ENCODE measurements at places on chromosomes 7 and 10.

DNA sequence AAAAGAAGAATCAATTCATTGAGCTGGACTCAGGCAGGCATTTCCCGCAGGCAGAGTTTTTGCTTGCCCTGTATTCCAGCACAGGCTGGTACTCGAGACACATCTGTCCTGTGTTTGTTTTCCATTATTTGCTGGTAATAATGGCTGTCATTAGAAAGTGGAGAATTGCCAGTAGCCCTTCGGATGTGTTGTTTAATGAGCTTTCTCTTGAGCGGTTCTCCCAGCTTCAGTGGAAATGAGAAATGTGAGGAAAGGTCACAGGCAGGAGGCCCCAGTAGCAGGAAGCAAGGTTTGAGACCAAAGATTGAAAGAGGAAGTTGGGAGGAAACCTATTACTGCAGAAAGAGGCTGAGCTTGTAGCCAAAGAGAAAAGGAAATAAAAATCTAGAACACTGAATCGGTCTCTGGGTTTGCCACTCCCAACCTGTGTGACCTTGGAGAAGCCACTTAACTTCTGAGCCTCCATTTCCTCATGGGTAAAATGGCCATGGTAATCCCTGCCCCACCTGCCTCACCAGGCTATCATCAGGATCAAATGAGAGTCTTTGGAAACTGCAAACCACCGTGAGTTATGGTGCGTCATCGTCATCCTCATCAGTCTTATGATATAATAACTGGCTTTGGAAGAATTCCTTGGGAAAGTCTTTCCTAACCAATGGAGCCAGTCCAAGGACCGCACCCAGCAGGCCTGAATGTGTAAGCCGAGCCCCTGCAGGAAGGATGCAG lies 67.7 kb downstream of the TACR2 start:
- DNase-seq, result no peak

GRCh38 chr10:117502421-117503243 lies 39.9 kb upstream of the EMX2 start:
- no peak for DNase-seq

DNA sequence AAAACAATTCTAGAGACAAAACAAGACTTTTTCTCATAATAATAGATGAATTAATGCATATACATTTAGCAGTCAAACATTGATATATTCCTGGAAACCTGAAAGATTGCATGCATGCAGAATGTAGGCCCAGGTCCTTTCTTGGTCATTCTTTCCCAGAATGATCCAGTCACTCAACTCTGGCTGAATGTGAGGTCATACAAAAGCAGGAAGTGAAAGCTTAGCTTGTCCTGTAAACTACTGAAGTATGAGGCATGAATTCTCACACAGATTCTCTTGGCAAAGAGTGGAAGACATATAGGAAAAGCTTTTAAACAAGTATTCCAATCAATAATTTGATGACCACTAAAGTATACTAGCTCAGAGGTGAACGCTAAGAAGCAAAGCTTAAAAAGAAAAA lies 253.9 kb downstream of the PPP1R3A start:
- DNase-seq, result no peak

DNA sequence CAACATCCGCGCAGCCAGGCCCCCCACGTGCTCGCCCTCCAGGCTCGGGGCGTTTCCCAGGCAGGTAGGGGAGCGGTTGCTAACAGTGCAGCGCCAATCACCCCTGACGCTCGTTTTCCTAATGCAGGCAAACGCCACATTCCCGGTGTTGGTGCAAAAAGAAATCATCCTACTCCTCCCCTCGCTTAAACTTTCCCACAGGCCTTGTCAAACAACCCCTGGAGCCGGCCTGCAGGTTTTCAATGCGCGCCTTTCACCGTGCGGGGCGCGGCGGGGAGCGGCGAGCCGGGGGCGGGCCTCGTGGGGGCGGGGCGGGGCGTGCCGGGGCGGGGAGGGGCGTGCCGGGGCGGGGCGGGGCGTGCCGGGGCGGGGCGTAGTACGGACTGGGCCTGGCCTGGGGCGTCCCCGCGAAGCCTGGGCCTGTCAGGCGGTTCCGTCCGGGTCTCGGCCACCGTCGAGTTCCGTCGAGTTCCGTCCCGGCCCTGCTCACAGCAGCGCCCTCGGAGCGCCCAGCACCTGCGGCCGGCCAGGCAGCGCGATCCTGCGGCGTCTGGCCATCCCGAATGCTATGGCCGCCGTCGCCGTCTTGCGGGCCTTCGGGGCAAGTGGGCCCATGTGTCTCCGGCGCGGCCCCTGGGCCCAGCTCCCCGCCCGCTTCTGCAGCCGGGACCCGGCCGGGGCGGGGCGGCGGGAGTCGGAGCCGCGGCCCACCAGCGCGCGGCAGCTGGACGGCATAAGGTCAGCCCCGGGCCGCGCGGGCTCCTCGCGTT lies at the start of gene ECHDC3:
TSS of gene ECHDC3 (plus strand) at position 374 of the 770 bp plus-strand sequence. CDS start at position 569, 195 bp downstream.
- DNase-seq, result no peak

DNA sequence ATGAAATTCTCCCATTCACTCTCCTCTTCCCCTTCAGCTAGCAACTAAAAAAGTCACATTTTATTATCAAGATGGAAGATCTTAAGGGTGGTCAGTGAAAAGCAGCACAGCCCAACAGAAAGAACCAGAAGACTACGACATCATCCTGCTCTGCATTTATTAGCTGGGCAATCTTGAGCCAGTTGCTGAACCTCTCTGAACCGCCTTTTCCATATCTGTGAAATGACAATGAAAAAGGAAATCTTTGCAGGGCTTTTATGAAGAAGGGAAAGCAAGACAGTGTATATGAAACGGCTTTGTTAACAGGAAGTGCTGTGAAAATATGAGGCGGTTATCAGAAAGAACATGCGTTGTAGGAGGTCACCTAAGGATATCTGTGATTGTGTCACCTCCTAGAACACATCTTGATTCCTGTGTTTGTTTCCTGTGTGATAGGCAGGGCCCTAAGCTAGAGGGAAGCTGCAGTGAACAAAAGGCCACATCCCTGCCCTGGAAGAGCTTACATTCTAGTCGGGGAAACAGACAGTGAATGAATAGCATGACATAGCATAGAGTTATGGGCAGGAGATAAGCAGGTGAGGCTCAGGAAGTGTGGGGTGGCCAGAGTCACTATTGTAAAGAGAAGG lies 36.0 kb upstream of the KCNMA1 start:
- DNase-seq, result no peak

- DNase-seq, result no peak
These were observed 94.9 kb downstream of the NKX6-2 start for GRCh38 chr10:132690821-132691610.

- DNase-seq, result no peak
These were observed 163.9 kb downstream of the ADARB2 start for GRCh38 chr10:1573334-1573969.

DNA sequence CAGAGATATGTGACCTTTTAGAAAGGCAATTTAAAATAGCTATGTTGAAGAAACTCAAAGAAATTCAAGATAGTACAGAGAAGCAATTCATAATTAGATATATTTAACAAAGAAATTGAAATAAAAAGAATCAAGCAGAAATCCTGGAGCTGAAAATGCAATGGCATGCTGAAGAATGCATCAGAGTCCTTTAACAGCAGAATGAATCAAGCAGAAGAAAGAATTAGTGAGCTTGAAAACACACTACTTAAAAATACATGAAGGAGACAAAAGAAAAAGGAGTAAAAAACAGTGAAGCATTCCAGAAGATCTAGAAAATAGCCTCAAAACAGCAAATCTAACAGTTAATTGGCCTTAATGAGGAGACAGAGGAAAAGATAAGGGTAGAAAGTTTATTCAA lies 20.0 kb downstream of the ZPBP start:
- no peak for DNase-seq

DNA sequence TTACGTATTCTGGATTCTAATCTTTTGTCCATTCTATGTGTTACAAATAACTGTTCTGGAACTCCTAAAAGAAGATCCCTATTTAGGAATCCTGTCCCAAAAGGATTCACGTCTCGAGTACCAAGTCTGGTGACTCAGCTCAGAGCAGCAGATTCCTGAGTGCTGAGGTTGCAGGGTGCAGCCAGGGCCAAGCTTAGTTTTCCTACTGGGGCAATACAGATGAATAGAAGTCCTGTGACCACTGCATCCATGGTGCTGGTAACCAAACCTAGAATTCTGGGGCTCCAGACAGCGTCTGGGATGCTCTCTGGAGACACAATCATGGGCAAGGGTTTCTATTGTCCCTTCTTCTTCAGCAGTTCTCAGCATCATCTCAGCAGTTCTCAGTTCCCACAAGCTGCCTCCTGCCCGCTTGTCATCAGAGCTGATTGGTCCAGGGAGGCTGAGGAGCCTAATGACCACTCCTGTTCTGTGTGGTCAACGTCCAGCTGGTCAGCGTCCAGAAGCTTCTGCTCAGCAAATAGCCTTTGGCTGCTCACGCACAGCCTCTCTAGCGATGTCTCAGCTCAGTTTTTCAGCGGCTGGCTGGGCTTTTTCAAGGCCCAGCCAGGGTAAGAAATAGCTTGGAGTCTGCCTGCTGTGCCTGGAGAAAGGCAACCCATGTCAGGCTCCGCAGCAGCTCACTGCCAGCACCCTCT lies 50.4 kb upstream of the C7orf33 start:
- no peak for DNase-seq

GRCh38 chr7:101087334-101088068 lies 2.2 kb downstream of the TRIM56 start:
- DNase-seq, result no peak

DNA sequence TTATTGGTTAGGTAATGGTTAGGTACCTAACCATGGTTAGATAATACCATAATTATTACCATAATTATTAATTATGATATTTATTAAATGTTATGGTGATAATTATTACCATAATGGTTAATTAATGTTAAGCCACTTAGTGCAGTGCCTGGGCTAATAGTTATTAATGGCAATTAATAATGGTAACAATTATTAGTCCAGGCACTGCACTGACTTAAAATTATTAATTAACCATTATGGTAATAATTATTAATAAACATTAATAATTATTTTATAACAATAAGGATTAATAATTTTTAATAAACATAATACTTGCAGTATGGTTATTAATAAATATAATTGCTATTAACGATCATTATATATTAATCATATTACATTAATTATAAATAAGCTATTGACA lies 604.0 kb downstream of the CALN1 start:
- DNase-seq, result no peak

DNA sequence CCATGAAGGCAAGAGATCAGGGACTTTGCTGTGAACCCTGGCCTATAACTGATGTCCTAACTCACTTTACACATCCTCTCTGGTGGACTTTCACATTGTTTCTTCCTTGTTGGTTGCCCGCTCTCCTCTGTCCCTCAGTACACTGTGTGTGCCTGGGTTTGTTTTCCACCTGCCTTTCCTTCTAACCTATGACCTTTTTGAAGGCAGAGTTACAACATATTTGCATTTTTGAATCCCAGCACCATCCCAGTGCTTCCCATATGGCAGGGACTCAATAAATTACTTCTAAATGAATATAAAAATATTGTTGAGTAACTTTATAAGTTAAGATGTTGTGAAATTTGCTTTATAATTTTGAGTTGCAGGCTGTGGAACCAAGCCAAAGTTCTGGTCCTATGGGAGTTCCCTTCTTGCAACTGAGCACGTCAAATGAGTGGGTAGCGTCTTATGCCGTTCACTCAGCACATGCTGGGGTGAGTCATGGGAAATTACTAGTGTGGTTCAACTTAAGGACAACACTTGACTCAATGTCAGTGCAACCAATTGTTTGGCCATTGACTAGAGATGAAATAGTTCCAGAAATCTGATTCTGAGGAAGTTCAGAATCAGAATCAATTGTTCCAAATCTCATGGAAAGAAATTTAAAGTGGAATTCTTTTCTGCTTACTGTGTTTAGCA lies 250.9 kb downstream of the TWIST1 start:
- no peak for DNase-seq

GRCh38 chr7:20444030-20444800 lies 113.5 kb downstream of the ITGB8 start:
- DNase-seq, result no peak

- no peak for DNase-seq
These were observed 266.6 kb downstream of the DNAJB9 start for GRCh38 chr7:108836256-108836655.

GRCh38 chr7:54858008-54858692 lies 99.1 kb upstream of the SEC61G start:
- no peak for DNase-seq

GRCh38 chr10:45220931-45221330 lies 94.5 kb downstream of the OR13A1 start:
- DNase-seq, result no peak

DNA sequence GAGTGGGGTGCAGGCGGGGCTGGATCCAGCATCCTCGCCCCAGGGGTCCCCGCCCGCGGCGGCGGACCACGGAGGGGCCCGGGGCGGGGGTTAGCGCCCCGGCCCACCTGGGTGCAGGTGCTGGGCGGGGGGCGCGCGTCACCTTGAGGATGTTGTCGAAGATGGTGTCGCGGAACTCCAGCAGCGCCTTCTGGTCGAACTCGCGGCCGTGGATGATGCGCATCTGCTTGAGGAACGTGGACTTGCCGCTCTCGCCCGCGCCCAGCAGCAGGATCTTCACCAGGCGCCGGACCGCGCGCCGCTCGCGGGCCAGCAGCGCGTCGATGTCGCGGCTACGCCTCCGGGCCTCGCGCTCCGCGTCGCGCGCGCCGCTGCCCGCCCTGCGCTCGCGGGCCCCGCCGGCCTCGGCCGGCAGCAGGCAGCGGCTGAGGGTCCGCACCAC lies 376 bp downstream of the GNA12 start:
- no peak for DNase-seq

GRCh38 chr7:75611557-75612178 lies 119.5 kb downstream of the SPDYE5 start:
- peak; percentile 97 for DNase-seq

- DNase-seq, result no peak
These were observed 102.4 kb downstream of the FAS start for GRCh38 chr10:89092981-89093380.

GRCh38 chr10:21087476-21087875 lies 190.4 kb upstream of the NEBL start:
- no peak for DNase-seq

DNA sequence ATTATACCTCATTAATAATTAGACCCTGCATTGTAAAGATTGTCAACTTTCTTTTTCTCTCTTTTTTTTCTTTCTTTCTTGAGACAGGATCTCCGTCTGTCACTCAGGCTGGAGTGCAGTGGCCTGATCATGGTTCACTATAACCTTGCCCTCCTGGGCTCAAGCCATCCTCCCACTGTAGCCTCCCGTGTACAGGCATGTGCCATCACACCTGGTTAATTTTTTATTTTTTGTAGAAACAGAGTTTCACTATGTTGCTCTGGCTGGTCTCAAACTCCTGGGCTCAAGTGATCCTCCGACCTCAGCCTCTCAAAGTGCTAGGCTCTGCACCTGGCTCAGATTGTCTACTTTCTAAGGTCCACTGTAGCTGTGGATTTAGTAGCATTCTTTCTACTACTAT lies 50.7 kb downstream of the MDFIC start:
- DNase-seq, result no peak

DNA sequence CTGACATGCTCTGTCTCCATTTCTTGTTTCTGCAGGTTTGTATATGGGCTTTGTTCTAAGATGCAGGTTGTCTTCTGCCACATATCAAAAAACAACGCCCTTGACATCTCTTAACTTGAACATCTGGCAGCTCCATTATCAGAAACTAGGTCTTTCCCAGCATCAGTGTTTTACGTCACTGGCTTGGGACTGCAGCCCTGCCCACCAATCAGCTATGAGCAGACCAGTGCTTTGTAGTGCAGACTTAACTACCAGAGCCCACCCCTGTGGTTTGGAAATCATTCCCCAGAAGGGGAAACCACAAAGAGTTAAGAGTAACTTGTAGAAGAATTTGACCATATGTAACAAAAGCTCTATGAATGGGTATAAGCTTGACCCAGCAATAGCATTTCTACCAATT lies 132.4 kb downstream of the SEPTIN14 start:
- no peak for DNase-seq

Measured in hypothalamus (tissue), 51 donors.